Activated T-helper 1 cell treated with anti-CD3 and anti-CD28 coated beads, Interleukin-2, amount 50 U/mL, for 16 hours (primary cell): ENCODE measurements at places on chromosomes 4 and X.

DNA sequence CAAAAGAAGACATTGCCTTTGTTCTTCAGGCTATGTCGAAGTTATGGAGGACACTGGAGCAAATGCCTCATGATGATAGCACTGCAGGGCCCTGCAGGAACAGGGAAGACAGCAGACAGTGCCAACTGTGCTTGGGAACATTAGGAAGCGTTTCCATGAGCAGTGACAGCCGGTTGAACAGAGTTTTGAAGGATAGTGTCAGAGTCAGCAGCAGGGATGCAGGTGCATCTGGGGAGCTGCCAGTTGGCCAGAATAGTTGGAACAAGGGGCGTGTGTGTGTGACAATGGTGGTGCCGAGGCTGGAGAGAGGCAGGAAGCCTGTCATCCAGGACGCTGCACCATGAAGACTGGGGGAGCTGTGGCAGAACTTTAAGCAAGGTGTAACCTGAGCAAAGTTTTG is 88.6 kb downstream of the SHROOM3 start:
- no peak for DNase-seq

DNA sequence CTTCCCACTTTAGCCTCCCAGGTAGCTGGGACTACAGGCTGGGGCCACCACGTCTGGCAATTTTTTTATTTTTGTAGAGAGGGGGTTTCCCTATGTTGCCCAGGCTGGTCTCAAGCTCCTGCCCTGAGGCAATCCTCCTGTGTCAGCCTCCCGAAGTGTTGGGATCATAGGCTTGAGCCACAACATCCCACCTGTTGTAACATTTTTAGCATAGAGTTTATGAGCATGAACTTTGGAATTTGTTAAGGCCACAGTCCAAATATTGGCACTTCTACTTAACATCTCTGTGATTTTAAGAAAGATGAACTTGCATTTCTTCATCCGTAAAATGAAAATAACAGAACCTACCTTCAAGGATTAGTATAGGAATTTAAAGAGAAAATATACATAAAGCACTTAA is 445.6 kb downstream of the IQCM start:
- no peak for DNase-seq

DNA sequence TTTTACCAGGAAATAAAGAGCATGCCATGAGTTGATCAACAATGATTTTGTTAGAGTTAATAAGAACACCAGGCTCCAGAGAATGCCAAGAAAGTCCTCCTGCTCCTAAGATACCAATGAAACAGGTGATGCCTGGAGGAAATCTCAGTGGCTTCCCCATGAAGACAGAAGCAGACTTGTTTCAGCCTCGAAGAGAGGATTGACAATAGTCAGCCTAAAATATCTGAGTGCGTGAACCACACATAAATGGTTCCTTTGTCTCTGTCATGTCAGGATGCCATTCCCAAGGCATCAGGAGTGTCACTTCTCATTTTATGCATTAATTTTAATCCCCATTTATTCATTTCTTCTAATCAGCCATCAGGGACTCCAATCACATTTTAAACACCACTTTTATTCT is 69.6 kb downstream of the PHOX2B start:
- no peak for DNase-seq

- DNase-seq: no peak
Observed at GRCh38 chr4:98945297-98945850, 16.4 kb upstream of the EIF4E start.

GRCh38 chr4:48556268-48556667 is 66.2 kb downstream of the ZAR1 start:
- no peak for DNase-seq

DNA sequence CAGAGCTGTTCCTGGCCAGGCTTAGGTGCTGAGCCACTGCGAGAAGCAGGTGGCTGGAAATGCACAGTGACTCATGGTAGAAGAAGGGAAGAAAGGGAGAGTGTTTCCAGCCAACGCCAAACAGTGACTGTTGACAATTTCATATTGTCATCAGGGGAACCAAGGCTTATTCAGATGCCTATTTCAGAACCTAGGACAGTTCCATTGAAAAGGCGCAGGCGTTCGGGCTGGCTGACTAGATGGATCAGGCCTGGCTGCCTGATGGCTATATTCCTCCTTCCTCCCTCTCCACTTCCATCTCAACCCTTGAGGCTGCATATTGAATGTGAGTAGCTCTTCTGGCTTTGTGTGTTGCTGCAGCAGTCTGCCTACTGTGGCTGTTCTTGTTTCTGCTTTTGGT is 73.0 kb upstream of the FRMPD4 start:
- DNase-seq: no peak

- no peak for DNase-seq
Observed at GRCh38 chr4:168496834-168497233, at the start of gene PALLD. Gene PALLD, plus strand, starts transcription at chr4:168497052.

DNA sequence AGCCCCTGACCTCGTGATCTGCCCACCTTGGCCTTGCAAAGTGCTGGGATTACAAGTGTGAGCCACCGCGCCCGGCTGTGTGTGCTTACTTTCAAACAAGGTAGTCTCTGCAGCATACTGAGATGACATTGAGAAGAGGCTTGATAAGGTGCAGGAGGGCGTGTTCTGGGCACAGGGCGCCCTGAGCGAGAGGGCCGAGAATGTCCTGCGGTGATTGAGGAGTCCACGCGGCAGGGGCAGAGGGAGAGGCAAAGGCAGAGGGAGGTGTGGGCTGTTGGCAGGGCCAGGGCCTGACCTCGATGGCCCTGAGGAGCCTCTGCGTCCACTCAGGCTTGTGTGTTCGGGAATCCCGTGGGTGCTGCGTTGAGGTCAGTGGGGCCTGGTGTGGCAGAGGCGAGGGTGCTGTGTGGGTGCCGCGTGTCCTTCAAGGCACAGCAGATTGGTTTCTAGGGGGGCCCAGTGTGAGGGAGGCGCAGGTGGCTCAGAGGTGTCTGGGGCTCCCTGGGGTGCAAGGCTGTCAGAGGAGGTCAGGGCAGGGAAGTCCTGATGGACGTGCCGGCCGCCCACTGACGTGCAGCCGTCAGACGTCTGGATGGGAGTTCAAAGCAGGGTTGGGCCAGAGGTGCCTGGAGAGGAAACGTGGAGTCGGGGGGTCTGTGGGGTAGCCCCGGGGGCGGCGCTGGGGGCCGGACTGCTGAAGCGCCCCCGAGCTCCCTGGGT is 12.1 kb downstream of the PCGF3 start:
- DNase-seq: no peak

- DNase-seq: no peak
Observed at GRCh38 chrX:84216881-84217280, 28.9 kb upstream of the RPS6KA6 start.

DNA sequence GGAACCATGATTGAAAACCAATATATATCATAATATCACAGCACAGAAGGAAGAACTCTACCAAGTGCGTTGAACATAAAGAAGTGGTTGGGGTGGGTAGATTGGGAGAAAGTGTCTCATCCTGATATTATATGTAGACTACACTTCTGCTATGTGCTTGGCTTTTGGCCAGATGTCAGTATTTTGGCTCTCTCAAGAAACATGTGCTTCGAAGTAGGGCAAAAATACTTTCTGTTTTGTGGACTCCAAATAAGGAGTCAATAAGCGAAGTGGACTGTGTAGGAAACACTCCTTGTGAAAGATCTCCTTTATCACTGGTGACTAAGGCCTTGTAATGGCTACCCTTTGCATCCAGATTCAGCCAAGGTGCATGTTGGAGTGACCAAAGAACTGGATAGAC is 7.8 kb upstream of the HPSE start:
- DNase-seq: no peak

DNA sequence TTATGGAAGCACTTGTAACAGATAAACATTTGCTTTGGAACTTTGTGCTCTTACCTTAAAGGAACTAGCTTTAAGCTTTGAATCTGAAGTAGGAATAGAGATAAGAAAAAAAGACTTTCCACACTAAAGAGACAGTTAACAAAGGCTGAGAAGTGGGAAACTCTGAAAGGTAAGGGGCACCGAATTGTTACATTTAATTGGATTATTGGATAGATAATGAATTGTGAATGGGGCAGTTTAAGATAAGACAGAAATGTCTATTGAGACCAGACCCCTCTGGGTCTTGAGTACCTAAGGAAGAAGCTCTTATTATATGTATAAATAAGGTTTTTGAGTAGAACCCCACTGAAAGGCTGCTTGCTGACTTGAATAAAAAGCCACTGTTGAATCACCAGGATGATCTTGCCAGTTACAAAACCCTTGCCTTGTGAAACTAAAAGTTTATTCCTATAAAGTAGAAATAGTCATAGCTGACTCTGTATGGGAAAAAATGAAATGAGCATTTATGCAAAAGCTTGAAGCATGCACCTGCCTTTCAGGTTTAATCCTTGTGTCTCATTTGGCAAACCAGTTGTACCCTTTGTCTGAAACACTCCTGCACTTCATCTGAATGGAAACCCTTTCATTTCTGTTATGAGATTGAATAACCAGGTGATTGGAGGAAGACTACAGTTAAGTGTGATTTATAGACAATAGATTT is 423.2 kb downstream of the RPA4 start:
- DNase-seq: no peak

DNA sequence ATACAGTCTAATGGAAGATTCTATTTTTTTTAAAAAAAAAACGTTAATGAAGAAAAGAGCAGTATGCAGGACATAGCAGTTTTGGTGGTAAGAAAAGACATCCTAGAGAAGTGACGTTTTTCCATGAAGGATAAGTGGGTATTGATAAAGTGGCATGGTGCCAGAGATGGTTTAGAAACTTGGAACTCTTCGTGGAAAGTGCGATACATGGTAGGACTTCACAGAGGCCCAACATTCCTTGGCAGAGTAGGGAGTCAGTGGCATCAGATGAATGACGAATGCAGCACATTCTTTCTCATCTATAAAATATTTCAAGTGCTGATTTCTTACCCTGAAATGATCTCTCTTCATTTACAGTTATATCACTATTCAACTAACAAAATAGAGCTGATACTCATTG is 298.7 kb downstream of the CCSER1 start:
- DNase-seq: no peak

DNA sequence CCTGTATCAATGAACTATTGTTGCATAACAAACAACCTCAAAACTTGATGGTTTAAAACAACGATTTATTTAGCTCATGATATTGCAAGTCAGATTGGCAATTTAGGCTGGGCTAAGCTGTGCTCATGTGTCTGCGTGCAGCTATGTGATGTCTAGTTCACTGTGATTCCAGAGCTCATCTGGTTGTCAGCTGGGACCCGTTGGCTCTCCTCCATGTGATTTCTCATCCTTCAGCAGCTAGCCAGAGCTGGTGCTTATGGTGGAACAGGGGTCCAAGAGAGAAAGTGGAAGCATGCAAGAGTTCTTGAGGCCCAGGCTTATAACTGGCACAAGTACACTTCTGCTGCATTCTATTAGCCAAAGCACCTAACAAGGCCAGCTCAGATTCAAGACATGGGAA is 28.8 kb upstream of the TRPC3 start:
- DNase-seq: no peak
